ENCODE measurements at places on chromosomes 4 and X. TPM values are rescaled to one million over a fixed set of nuclear protein-coding genes. Genes with fewer than 3 reads are reported as not detected.

The ADGRG4 gene
- total RNA-seq, result not detected

The DGKK gene
- total RNA-seq, result not detected

- DNase-seq, result peak; percentile 79
Measured at GRCh38 chrX:53088136-53088974, 5.6 kb upstream of the KANTR start.

- DNase-seq, result no peak
Measured at GRCh38 chr4:152697284-152698088, 17.7 kb upstream of the TMEM154 start.

GRCh38 chrX:40380655-40381488 is 199.9 kb upstream of the ATP6AP2 start:
- no peak for DNase-seq
